ENCODE measurements at places on chromosomes 13 and 19.
A peak's percentile ranks its signal among the peaks of the same experiment; 100 is the strongest.

GRCh38 chr19:37920591-37921450, 13.8 kb downstream of the SIPA1L3 start:
- DNase-seq: no peak

- no peak for DNase-seq
These were observed 6.0 kb upstream of the TNFSF11 start for GRCh38 chr13:42567906-42568305.

DNA sequence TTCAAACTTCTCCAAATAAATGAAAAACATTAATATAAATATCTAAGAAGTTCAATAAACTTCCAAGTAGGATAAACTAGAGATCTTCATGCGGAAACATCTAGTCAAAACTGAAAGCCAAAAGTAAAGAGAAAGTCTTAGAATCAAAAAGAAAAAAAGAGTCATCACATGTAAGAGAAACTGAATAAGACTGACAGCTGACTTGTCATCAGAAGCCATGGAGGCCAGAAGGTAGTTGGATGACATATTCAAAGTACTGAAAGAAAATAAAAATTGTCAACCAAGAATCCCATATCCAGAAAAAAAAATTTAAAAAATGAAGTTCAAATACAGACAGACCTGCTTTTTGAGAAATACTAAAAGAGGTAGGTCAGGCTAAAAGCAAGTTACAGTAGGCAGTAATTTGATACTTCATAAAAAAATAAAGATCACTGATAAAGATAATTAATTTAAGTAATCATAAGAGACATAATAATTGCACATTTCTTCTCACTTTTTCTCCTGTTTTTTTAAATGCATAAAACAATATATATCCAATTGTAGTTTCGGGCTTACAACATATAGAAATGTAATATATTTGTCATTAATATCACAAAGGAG, 327.6 kb upstream of the PCDH9 start:
- no peak for DNase-seq

GRCh38 chr19:3617463-3617862, 9.1 kb downstream of the CACTIN start:
- no peak for DNase-seq

- DNase-seq: no peak
These were observed at the start of gene SIGLEC9 for GRCh38 chr19:51124729-51125128. SIGLEC9 (plus strand) TSS chr19:51124906; CDS start chr19:51124975, 69 bp downstream.

GRCh38 chr19:3176715-3177501, 1.7 kb upstream of the S1PR4 start:
- peak; percentile 84 for DNase-seq

- no peak for DNase-seq
These were observed 14.3 kb downstream of the FZR1 start for GRCh38 chr19:3520166-3521103.

Measured in activated CD4-positive, alpha-beta memory T cell treated with anti-CD3 and anti-CD28 coated beads for 36 hours (primary cell).